ENCODE measurements at places on chromosomes 12 and 14.

- DNase-seq: no peak
Observed at GRCh38 chr14:101932673-101933072, 31.7 kb upstream of the DYNC1H1 start.

DNA sequence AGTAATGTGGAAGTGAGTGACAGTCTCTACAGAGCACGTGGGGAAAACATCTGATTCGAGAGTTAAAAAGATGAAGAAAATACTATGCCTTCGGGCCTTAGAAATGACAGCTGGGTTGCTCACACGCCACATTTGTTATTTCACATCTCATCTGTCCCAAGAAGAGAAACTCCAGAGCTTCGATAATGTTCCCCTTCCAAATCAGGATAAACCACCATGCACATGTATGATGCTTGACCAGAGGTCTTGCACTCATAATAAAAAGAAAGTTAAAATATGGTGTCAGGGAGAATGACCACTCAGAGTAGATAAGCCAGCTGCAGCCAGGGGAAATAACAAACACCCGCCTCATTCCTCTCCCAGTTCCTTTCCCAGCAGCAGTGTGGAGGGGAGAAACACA lies 34.6 kb downstream of the NIN start:
- no peak for DNase-seq

GRCh38 chr14:72318648-72319047 lies 386.4 kb downstream of the RGS6 start:
- DNase-seq: no peak

- DNase-seq: no peak
Observed at GRCh38 chr12:78096909-78097597, 266.4 kb downstream of the NAV3 start.

GRCh38 chr12:89856431-89856830 lies 147.8 kb upstream of the ATP2B1 start:
- no peak for DNase-seq

- DNase-seq: no peak
Observed at GRCh38 chr12:125148316-125148715, 83.1 kb downstream of the AACS start.

GRCh38 chr12:31655792-31656191 lies 3.7 kb upstream of the ETFBKMT start:
- no peak for DNase-seq

DNA sequence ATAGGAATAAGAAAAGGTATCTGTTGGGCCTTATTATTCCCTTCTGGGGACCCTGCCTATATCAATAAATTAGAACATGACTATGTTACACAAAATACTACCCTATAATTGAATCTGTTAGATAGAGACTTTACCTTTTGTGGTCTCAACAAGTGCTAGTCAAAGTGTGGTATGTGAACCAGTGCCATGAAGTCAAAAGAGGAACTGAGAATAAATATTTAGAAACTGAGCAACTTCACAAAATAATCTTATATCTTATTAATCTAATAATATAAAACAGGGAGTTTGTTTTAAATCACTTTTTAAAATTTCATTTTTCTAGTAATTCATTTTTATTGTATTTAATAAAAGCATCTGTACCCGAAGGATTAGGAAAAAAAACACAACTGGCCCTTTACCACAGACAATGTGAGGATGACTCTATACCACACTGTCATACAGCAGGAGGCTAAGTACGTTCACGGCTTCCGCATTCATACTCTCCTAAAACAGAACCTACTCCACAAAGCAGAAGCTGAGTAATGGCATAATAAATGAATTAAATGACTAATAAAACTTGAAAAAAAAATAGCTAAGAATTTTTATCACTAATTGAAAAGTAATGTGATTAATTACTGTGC lies 42.1 kb downstream of the SEC23A start:
- no peak for DNase-seq

GRCh38 chr14:82720431-82720830 lies 1186.8 kb upstream of the SEL1L start:
- DNase-seq: no peak

GRCh38 chr14:73489481-73490175 lies 1.1 kb upstream of the RIOX1 start:
- DNase-seq: no peak

- no peak for DNase-seq
Observed at GRCh38 chr12:116360579-116361413, 83.3 kb upstream of the MED13L start.

DNA sequence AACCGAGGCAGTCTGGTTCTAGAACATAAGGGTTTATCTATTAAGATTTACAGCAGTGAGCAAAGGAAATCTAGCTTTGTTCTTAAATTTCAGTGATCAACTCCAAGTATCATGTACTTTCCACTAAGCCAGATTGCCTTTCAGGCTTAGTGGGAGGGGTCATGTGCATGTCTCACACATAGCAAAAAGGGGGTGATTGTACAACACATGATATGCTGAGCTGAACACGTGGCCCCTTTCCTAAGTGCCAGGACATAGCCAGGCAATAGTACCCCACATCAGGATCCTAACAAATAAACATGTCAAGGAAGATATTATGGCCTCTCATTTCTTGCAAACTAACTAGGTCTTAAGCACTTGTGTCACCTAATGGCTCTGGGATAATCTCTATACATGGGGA lies 347.2 kb downstream of the C12orf75 start:
- DNase-seq: no peak

DNA sequence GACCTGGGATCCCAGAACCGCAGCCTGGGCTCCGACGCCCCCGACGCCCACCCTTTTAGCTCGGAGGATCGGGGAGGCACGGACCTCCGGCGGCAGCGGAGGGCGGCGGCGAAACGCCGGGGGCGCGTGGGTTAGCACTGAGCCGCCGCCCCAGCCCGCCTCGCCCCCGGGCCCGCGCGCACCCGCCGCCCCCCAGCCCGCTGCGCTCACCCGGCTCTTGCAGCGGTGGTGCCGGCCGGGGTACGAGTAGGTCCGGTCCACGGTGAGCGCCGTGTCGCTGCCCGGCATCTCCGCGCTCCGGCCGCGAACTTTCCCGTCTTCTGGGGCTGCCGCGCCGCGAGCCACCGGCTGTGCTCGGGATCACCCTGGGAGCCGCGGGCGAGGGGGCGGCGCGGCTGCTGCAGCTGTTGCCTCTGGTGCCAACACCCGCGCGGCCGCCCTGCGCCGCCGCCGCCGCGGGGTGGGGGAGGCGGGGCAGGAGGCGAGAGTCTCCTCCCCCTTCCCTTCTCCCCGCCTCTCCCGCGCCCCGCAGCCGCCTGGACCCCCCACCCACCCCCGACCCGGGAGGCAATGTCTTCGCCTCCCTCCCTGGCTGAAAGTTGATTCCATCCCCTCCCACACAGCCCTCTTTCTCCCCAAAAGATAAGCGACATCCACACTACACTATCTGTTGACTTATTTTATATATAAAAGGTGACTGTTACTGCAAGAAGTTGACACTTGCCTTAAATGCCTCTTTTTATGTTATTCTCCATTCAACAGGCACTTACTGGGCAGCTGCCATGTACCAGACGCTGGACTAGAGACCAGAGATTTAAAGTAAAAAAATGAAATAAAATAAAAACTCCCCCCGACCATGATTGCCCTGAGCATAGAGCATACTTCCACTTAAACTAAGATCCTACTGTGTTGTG lies at the start of gene TMCC3:
Gene TMCC3 (minus strand): TSS at position 415 of the 914 bp plus-strand sequence. CDS start 127 bp downstream, at position 288.
- DNase-seq: no peak

- DNase-seq: no peak
Observed at GRCh38 chr12:32897281-32897610, 669 bp upstream of the PKP2 start.

- no peak for DNase-seq
Observed at GRCh38 chr12:125029761-125030358, 35.4 kb upstream of the AACS start.

DNA sequence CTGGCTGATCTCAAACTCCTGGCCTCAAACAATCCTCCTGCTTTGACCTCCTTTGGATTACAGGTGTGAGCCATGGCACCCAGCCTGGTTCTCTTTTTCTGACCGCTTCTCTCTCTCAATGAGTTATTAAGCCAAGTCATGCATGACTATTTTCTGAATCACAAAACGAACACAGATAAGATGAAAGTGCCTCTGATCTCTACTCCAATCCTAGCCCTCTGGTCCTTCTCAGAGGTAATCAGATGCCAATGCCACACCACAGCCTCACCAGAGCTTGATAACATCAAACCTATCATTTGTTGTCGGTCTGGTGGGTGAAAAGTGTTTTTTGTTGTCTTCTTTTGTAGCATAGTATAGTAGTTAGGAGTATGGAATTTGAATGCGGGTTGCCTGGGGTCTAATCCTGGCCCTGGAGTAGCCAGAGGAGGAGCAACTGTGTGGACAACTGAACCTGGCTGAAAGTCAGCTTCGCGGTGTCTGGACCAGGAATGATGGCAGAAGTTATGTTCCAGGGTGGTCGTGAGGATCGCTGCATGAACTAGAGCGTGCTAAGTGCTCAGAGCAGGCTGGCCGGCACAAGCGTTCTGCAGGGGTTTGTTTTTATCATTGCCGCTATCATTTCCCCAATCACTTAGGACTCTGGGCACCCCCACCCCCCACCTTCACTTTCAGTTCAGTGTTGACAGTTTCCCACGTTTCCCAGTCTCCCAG lies 77.9 kb downstream of the SPRING1 start:
- no peak for DNase-seq

- DNase-seq: no peak
Observed at GRCh38 chr12:308511-308910, 45.9 kb upstream of the SLC6A13 start.

- no peak for DNase-seq
Observed at GRCh38 chr12:7612851-7613250, 52.9 kb downstream of the APOBEC1 start.

DNA sequence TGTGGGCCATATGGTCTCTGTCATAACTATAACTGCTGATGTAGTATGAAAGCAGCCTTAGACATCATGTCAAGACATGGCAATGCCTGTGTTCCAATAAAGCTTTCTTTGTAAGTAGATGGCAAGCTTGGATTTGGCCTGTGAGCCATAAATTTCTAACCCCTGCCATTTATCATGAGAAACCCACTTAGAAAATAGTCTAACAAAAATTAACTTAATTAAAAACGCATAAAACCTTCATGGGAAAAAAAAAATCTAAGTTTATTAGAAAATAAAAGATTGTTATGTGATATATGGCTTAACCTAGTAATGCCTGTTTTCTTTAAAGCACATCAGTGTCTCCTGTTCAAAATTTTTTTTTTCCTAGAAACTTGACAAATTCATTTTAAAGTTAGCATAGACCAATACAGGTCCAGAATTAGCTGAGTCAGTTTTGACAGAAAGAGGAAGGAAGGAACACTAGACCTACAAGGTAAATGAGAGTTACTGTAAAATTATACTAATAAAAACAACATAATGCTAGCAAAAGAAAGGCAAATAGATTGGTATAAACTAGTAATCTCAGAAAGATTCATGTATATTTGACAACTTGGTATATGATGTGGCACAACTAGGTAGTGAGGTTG lies 68.2 kb downstream of the USP15 start:
- DNase-seq: no peak

DNA sequence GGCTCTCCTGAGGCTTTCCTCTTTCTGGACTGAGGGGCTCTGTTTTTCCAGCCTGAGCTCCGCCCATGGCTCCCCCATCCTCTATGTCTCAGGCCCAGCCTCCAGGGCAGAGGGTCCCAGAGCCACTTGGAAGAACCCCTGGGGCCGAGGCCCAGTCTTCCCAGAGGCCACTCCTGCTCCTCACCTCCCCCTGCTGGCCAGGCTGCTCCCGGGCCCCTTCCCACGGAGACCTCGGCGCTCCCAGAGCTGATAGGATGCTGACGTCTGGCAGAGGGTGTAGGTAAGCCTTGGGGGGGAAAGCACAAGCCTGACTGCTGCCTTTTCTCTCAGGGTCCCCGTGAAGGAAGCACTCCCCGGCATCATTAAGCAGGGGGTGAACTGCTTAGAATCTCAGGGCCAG lies 51.4 kb downstream of the ERH start:
- no peak for DNase-seq

GRCh38 chr14:40574780-40575179 lies 1031.9 kb upstream of the LRFN5 start:
- no peak for DNase-seq

GRCh38 chr14:68792979-68793733 lies at the start of gene ZFP36L1:
ZFP36L1 (minus strand) TSS chr14:68793067; CDS start chr14:68792938, 129 bp downstream.
- DNase-seq: peak; percentile 90

- DNase-seq: no peak
Observed at GRCh38 chr12:42683933-42684801, 94.6 kb upstream of the PRICKLE1 start.

- no peak for DNase-seq
Observed at GRCh38 chr12:113990250-113991223, 24.4 kb upstream of the RBM19 start.

GRCh38 chr14:103112400-103113243 lies 10.6 kb upstream of the TNFAIP2 start:
- DNase-seq: no peak

- no peak for DNase-seq
Observed at GRCh38 chr12:27593266-27593665, 69.3 kb downstream of the PPFIBP1 start.

DNA sequence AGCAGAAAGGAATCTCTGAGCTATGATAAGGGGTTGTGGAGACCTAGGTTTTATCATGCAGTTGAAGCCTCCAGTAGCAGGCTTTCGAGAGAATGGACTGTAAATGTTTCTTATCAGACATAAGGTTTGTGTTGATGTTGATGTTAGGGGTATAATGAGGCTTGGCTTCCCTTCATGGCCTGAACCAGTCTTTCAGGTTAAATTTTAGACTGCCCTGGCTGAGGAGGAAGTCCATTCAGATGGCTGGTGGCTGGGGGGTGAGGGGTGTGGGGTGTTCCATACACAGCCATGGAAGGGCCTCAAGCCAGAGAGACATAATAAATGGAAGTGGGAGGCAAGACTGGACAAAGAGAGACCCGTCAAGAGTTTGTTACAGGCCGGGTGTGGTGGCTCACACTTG lies 65.1 kb downstream of the IRF2BPL start:
- no peak for DNase-seq

DNA sequence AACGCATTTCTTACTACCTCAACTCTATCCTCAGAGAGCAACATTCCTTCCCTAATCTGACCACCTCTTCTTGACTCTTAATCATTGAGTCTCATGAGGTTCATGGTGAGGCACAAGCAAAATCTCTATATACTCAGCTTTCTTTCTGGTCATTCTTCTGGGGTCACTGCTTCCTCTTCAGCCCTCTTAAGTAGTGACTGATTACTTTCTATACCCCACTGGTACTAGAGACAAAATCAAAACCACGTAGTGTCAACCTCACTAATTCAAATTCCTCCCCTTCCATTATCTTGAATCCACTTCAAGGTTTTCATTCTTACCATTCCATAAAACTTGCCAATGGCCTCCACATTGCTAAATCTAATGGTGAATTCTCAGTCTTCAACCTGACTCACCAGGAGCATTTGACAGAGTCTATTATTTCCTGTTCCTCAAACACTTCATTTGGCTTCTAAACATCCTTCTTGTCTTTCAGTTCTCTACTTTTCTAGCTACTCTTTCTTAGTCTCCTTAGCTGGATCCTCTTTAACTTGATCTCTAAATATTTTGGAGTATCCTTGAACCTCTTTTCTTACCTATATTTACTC lies 6.8 kb downstream of the WDHD1 start:
- no peak for DNase-seq

Measured in T-helper 17 cell (primary cell).